Heart right ventricle (tissue), 16 donors: ENCODE measurements at places on chromosomes 5 and 9.

DNA sequence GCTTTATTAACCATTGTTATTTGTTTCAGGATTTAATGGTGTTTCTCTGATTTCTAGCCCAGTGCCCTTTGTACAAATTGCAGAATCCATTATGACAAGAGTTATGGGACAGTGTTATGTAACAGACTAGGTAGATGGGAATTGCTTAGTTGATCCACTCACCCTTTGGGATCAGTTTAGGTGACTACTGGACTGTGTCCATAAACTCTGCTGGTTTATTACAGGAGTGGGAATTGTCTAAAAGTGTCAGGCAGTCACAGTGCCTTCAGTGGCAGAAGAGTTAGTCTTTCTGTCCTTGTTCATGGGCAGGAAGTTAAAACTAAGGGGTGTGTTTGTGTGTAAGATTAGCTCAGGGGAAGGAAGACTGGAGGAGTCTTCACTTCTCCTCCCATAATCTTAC is 29.3 kb downstream of the RCL1 start:
- no peak for DNase-seq

- no peak for DNase-seq
These were observed 32.6 kb upstream of the ACOT12 start for GRCh38 chr5:81426359-81427030.

DNA sequence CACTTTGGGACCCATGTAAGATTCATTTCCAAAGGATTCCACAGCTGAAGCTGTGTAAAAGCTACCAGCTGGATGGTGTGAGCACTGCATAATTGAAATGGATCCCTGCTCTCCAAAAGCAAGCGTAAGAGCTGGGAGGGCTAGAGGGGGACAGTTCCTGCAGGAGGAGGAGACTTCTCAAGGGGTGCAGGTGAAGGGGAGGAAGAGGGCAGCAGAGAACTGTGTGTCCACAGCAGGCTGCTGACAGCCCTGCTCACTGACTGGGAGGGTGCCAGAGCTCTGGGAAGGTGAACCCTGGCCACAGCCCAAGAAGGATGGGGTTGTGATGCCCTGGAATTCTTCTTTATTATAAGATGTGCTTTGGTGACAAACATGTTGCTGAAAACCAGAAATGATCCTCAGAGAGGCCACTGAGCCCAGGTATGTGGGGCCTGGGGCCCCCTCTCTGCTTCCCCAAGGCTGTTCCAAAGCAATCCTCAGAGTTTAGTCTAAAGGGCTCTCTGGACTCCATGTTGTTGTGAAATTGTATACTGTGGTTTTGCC is 112.8 kb upstream of the SLC25A48 start:
- DNase-seq: no peak

- DNase-seq: no peak
These were observed 16.2 kb downstream of the OR2V2 start for GRCh38 chr5:181163487-181164075.

DNA sequence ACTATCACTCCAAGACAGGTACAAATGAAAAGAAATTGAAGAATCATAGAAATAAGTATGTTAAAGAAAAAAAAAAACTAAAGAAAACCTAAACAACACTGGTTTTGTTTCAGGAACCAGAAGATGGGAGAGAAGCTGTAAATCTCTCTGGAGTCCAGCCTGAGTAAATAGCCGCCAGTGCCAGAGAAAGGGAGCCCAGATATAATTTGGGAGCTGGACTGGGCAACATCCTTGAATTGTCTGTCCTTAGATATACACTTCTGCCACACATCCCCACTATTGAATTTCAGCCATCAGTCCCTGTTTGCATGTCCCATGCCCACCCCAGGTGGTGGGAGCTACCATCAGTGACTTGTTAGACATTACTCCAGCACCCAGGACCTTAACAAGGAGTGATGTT is 979.6 kb downstream of the DTWD2 start:
- no peak for DNase-seq

- peak; percentile 19 for DNase-seq
These were observed 2.1 kb downstream of the ANP32B start for GRCh38 chr9:97985058-97985861.

GRCh38 chr5:91311168-91311696 is 71.9 kb downstream of the ARRDC3 start:
- no peak for DNase-seq

- DNase-seq: no peak
These were observed 35.2 kb downstream of the COL23A1 start for GRCh38 chr5:178555005-178555404.

DNA sequence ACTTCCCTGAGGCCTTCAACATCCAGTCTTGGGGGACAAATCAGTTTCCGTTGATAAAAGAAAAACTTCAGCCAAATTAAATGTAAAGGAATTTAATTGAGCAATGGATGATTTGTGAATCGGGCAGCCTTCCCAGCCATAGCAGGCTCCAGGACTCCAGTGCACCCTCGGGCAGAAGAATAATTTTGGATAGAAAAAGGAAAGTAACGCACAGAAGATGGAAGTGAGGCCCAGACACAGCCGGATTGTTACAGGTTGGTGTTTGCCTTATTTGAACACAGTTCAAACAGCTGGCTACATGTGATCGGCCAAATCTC is 19.1 kb downstream of the MRPL36 start:
- no peak for DNase-seq

- no peak for DNase-seq
These were observed 207.9 kb downstream of the NXNL2 start for GRCh38 chr9:88742905-88743304.

GRCh38 chr5:120435129-120435528 is 29.0 kb upstream of the PRR16 start:
- DNase-seq: no peak

GRCh38 chr9:113524468-113524867 is 60.9 kb downstream of the RGS3 start:
- DNase-seq: no peak

DNA sequence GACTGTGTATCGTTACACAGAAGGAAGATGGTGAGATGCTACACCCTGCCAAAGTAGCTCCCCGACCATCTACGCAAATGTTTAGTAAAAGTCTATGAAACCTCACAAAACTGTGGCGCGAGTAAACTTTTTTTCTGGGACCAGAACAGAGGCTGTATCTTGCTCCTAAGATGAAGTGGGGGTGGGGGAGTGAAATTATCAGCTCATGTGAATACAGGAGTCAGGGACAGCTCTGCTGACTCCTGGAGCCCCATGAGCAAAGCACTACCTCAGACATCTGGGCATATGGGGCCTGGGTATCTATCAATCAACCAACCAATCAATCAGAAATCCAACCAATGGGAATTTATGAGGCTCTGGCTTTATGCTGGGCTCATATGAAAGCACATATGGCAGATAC is 138.6 kb upstream of the RANBP3L start:
- no peak for DNase-seq

DNA sequence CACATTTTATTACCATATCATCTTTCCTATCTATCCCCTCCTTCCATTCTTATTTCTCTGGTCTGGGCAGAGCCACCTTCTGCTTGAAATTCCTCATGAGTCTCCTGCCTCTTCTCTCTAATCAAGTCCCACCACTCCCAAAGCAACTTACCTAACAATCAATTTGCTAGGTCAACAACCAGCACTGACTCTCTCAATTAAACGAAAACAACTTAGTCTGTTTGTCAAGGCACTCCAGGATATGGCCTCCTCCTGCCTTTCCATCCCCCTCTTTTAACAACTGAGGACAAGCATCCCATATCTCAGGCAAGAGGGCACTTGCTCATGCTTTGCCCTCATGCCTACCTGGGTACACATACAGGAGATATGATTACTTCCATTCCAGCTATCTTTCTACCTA is 47.4 kb downstream of the HCN1 start:
- no peak for DNase-seq

GRCh38 chr9:97923529-97924108 is 1.3 kb upstream of the TRMO start:
- peak; percentile 84 for DNase-seq

DNA sequence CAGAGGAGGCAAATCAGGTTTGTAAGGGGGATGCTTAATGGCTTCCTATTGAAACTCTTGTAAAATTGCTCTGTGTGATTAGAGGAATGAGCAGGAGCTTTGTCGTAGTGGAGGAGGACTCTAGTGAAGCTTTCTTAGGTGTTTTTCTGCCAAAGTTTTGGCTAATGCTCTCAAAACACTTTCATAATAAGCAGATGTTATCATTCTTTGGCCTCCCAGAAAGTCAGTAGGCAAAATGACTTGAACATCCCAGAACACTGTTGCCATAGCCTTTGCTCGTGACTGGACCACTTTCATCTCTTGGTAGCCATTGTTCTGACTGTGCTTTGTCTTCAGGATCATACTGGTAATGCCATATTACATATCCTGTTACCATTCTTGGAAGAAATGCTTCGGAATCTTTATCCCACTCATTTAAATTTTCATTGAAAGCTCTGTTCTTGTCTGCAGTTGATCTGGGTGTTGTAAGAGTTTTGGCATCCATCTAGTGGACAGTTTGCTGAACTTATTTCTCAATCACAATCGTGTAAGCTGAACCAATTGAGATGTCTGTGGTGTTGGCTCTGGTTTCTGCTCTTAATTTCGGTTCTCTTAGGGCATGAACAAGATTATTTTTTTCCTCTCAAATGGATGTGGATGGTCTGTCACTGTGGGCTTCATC is 187.6 kb downstream of the COMMD10 start:
- no peak for DNase-seq

DNA sequence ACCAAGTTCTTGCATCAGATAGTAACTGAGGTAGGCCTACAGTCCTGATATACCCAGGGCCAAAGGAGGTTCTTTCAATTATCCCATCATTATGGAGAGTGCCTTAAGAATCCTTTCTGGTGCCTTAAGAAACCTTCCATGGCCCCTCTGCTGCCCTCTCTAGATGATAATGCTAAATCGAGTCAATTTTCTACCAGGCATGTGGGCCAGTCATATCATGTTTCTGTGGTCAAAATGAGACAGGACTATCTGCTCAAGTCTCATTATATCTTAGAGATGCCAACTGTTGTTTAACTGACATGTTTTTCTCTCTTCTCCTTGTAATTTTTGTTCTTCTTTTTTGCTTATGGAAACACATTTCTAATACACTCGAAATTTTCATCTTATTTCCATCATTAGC is 127.6 kb downstream of the EDIL3 start:
- no peak for DNase-seq

DNA sequence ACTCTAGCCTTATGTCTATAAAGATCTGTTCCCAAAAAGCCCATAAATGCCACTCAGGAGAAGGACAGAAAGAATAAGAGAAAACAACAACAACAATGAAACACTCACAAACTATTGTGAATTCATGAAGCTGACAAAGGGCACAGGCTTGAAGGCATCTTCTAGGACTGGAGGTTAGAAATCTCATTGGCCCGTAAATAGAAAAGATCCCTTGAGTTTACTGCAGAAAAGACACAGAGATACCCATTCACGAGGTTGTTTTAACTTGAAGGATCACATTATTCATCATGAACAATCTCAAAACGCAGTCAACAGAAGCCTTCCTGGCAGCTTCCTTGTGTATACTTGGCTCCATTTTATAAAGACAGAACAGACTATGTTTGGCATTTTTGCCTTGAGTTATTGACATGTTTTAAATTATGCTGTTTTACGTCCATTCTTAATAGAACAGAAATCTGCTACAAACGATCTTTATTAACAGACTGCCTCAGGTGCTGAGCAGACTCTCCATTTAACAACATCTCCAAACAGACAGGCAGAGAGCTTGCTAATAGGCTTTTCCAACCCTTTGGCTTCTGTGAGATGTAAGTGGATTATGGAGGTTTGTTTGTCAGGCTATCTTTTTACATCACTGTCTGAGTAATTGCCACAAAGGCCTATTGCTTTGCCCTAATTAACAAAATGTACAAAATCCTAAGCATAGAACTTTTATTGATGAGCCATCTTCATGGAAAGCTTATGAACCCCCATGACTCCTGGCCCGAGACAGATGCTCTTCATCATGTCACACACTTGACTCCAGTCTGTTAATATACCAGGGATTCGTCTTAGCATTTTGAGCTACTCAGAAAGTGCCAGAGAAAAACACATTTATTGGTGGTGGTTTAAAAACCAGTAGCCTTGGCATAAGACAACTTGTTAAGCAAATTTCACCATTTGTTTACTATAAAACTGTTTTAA is 735.3 kb upstream of the ZNF608 start:
- DNase-seq: no peak

- DNase-seq: no peak
These were observed 267.7 kb downstream of the FANCC start for GRCh38 chr9:95049761-95050160.

DNA sequence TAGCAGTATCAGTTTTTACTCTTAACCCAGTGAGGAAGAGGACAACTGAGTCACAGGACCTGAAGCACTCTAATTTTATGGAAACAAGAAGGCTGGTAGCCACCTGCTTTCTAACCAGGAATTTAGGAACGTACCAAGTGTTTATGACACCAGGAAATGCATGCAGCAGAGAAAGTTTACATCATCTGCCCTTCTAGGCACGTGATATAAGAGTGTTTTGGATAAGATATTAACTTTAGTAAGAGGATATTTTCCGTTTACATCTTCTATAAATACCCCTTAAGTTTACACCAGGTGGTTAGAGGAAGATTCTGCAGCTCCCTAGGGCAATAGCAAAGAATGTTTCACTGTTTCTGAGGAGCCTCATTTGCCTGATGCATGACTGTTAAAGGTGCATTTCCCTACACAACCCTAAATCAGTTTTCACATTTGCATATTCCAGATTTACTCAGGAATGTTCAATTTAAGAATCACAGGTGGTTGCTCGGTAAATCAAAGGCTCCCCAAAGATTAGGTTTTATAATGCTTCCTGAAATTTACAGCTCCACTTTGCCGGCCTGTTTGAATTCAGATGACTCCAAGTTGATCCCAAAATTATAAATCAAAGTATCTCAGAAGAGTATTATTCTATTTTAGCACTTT is 1.8 kb downstream of the TSC1 start:
- DNase-seq: no peak

GRCh38 chr5:143154510-143155370 is 248.7 kb downstream of the NR3C1 start:
- DNase-seq: no peak

DNA sequence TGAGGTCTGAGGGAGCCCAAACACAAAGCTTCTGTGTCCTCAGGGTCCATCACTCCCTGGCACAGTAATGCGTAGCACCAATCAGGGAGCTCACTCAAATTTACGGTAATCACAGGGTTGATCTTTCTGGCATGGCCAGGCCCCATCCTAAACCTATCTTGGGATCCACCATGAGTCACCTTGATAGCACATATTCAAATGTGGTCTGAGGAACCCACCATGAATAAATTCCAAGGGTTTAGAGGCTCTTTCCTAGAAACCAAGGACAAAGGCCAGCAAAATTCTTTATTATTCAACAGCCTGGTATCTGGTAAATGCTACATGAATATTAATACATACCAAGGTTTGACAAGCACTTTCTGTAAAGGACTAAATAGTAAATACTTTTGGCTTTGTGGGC is 254.5 kb downstream of the TLR4 start:
- no peak for DNase-seq

- DNase-seq: no peak
These were observed 15.3 kb downstream of the MVB12B start for GRCh38 chr9:126341902-126342301.
